ENCODE measurements at places on chromosomes 4 and X.

- DNase-seq: no peak
These were observed 157.6 kb downstream of the HNRNPD start for GRCh38 chr4:82216219-82216618.

DNA sequence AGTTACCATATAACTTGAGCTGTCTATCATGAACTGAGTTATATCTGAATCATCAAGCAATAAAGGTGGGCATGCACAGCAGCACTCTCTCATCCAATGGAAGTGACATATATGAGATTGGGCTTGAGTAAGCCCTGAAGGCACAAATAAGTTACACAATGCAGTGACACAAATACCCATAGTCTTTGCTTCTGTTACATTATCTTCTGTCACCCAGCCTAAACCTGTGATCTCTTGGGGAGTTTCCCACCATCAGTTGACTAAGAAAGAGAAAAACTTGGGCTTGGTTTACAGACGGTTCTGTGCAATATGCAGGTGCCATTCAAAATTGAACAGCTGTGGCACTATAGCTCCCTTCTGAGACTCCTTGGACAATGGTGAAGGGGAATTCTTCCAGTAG, 138.8 kb upstream of the IL15 start:
- DNase-seq: no peak

DNA sequence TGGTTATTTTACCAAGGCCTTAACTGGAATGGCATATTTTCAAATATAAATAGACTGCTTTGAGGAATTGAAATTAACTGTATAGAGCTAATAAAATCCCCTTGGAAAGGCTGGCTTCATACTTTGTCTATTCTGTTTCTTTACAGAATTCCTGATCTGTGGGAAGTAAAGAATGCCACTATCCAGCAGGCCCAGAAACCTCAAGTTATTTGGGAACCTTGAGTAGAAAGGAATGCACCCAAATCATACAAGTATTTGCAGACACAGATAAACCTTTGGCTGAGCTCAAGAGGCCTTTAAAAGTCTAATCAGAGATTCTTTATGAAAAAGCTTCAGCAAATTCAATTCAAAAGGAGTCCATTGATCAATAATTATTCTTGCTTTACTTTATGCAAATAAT, 975.7 kb upstream of the PABPC4L start:
- DNase-seq: no peak

- DNase-seq: no peak
These were observed 134.2 kb downstream of the EIF4E start for GRCh38 chr4:98794565-98795205.

DNA sequence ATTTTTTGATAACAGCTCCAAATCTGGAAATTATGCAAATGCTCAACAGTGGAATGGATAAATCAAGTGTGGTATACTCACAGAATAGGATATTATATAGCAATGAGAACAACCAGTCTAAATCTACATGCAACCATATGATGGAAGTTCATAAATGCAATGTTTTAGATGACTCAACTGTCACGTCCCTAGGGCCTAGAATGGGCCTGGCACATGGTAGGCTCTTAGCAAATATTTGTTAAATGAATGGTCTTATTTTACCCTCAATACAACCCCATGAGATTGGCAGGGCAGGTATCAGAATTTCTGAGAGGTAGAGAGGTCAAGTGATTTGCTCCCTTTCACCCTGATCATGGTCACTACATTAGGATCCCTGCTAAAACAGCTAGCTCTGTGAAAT, 14.6 kb upstream of the NKX3-2 start:
- no peak for DNase-seq

GRCh38 chrX:130339408-130340222, at the start of gene SLC25A14:
Gene SLC25A14 (plus strand): TSS chrX:130339919. CDS start chrX:130340279, 360 bp downstream.
- peak; percentile 82 for DNase-seq

DNA sequence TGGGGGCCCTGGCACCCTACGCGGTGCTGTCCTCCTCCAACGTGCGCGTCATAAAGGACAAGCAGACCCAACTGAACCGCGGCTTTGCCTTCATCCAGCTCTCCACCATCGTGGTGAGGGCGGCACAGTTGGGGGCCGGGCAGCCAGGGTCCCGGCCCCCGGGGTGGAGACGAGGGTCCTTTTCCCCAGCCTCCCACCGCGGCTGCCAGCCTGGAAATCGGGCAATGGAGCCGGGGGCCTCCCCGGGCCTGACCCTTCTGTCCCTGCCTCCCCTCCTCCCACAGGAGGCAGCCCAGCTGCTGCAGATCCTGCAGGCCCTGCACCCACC, 13.7 kb upstream of the UBA1 start:
- DNase-seq: no peak

- no peak for DNase-seq
These were observed 53.8 kb upstream of the ATXN3L start for GRCh38 chrX:13373431-13374187.

DNA sequence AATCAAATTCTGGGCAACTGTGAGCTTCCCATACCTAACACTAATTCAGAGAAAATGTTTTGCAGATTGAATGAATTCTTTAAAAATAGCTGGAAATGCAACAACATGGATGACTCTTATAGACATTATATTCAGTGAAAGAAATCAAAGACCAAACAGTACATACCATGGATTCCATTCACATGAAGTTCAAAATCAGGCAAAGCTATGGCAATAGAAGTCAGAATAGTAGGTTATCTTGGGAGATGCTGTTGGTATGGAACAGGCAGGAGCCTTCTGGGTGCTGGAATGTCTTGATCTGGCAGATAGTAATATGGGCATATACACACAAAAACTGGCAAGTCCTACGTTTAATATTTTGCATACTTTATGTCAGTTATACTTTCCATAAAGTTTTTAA, 25.5 kb upstream of the CBLL2 start:
- DNase-seq: no peak

GRCh38 chr4:36402008-36402758, 120.8 kb downstream of the DTHD1 start:
- no peak for DNase-seq

GRCh38 chr4:131635191-131635590, 1513.9 kb upstream of the PCDH10 start:
- DNase-seq: no peak

GRCh38 chr4:24053934-24054333, 164.1 kb upstream of the PPARGC1A start:
- no peak for DNase-seq

GRCh38 chrX:30170900-30171299, 44.5 kb upstream of the MAGEB2 start:
- no peak for DNase-seq

DNA sequence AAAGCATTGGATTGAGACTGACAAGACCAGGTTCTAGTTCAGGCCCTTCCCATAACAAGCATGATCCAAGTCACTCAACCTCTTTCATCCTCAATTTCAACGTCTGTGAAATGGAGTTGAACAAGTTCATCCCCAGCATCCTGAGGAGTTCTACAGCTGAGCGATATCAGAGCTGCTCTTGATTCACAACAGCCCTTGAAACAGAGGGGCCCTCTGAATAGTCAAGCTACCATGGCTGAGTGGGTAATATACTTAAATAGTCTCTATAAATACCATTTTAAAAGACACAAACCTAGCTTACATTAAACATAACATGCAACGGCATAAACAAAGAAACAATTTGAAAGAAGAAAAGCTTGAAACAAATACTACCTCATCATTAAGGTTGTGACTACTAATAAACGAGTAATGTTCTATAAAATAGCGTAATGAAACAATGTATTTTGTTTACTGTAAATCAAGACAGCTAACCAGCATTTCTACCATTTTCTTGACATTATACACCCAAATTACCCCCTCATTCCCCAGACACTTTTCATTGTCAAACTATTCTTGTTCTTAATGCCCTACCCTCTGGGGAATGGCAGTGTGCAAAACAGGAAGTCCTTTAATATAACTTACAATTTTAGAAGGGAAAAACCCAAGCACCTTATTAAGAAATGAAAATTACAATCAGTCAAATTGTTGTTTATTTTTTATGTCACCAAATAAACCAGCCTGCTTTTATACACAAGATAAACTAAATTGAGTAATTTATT, 202.3 kb downstream of the PARM1 start:
- DNase-seq: no peak

GRCh38 chr4:6071959-6072720, 53.9 kb upstream of the C4orf50 start:
- peak; percentile 78 for DNase-seq

DNA sequence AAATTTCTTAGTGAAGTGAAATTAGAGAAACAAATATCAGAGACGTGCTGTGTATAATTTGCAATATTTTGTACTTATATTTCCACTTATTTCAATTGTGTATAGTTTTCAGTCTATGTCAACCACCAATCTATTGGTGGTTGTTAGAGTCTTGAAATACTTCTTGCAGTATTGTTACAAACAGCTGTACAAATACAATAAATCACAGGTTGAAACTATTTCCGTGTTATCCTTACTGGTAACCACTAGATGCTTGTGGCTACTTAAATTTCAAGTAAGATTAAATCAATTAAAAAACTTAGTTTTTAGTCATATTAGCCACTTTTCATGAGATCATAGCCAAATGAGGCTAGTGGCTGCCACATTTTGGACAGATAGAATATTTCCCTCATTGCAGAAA, 520.5 kb downstream of the GBA3 start:
- DNase-seq: no peak

DNA sequence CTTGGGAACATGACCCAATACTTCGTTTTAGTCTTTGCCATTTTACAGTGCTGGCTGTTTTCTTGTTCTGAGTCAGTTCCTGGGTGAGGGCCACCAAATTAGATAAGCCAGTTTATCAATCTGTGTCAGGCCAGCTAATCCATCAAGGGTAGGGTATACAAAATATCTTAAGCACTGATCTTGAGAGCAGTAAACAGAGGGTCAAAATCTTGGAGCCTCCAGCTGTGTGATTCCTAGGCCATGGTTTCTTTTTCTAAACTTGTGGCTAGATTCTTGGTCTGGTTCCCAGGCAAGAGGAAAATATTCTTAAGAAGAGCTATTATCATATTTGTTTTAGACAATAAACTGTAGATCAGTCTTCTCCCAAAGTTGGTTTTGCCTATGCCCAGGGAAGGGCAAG, 1396.6 kb upstream of the PABPC4L start:
- DNase-seq: no peak

DNA sequence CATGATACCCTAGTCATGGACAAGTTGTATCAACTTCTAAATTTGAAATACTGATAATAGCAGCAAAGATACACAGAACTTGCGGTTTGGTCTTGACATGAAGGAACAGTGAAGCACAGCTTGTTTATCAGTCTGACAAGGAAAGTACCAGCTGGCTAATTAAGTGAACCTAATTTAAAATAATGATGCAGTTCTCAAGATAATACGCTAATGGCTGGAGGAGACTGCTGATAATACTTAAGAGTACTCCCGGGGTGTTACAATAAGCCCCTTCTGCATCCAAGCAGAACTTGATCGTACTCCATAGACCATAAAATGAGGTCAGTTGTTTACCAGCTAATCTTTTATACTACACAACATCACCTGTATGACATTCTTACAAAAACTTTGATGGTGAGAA, 697.5 kb downstream of the FSTL5 start:
- DNase-seq: no peak

DNA sequence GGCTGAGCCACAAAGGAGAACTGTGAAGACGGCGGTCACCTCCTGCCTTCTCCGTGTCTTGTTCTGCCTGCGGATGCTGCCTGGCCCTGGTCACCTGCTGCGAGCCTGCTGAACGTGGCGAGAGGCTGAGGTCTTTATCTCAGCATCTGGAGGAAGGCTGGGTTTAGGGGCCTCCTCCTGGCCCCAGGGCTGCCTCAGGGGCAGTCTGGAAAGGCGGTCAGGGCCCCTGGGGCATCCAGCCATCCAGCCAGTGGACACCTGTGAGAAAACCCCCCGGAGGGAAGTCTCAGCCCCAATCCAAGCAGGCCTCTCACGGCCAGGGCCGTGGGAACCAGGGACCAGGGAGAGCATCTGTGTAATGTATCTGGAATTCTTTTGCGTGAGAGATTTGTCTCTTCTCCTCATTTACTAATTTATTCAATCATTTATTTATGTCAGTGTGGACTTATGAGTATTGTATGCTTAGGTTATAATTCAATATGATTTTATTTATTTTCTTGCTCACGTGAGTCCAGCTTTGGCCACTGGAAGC, 11.3 kb downstream of the PDE6B start:
- no peak for DNase-seq

DNA sequence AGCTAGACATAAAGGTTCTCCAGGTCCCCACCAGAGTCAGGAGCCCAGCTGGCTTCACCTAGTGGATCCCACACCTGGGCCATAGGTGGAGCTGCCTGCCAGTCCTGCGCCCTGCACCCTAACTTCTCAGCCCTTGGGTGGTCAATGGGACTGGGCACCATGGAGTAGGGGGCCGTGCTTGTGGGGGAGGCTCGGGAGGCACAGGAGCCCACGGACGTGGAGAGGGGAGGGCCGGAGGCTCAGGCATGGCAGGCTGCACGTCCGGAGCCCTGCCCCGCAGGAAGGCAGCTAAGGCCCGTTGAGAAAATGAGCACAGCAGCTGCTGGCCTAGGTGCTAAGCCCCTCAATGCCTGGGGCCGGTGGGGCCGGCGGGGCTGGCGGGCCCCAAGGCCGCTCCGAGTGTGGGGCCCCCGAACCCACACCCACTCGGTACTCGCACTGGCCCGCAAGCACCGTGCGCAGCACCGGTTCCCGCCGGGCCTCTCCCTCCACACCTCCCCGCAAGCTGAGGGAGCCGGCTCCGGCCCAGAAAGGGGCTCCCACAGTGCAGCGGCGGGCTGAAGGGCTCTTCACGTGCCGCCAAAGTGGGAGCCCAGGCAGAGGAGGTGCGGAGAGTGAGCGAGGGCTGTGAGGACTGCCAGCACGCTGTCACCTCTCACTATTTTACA, 291.1 kb downstream of the KLHL4 start:
- DNase-seq: no peak

DNA sequence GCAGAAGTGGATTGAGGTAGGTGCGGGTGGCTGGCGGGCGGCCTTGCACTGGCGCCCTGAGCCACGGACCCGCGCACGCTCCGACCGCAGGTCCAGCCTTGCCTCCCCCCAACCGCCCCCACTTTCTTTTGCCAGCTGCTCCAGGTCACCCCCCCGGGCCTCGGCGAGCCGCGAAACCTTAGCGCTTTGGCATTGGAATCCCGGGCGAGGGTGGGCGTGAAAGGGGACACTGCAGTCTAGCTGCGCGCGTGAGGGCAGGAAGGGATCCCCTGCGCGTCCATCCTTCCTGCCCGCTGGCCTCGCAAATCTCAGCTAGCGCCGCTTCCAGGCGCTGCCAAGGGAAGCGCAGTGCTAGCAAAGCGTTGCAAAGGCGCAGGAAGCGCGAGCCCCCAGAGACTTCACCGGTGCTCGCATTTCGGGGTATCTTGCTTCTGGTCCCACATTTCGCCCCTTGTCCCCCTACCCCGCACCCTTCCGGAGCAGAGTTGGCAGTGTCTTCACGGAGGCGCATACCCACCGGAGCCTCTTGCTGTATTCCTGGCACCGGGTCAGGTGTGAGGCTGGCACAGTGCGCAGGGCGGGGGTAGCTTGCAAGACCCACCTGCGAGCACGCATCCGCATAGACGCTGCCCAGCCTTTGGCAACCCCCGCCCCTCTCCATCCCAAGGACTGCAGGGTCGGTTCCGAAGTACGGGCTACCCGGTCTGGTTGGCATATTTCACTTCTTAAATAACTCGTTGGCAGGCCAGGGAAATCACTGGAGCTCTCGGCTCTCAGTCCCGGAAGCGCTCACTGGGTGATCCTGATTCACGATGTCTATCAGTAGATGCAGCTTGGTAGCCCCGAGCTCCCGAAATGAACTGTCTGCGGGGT, 104.4 kb downstream of the UCHL1 start:
- peak; percentile 76 for DNase-seq
